Activated CD8-positive, alpha-beta memory T cell treated with anti-CD3 and anti-CD28 coated beads for 1 hour (primary cell): ENCODE measurements at places on chromosomes 11 and 22.

GRCh38 chr11:47854667-47855066, 6.5 kb upstream of the NUP160 start:
- no peak for DNase-seq

DNA sequence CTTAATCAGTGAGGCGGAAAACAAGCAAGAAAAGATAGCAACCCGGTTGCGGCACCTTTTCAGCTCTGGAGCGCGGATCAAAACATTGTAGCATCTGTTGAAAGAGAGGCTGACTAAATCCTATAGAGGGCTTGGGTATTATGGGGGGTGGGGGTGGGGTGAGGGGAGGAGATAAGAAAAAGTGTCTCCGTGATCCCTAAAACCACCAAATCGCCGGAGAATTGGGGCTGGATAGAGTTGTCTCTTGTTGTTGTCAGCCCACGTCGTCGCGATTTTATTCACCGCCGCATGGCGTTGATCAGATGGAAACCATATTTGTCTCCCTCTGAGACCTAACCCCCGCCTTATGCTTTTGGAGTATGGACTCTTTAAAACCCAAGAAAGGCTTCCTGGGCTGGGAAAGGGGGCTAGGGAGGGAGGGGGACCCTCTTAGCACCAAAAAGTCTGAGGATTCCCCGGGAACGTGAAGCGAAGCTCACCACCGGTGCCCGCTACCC, 13.0 kb downstream of the PAX6 start:
- DNase-seq, result no peak

DNA sequence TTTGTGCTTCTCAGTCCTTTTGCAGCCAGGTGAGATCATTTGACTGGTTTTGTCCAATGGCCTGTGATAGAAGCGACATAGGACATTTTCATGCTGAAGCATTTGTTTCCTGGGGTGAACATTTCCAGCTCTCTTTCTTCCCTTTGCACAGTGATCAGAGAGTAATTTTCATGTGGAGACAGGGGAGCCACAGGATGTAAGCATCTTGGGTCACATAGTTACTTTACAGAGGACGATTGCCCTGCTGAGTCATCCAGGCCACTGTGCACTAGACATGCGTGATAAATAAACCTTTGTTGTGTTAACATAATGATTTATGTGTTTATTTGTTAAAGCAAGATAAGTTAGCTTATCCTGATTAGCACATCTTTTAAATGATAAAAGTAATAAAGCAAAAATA, 263.5 kb upstream of the CCDC179 start:
- no peak for DNase-seq

- no peak for DNase-seq
Observed at GRCh38 chr11:64100360-64100759, 64.6 kb downstream of the FLRT1 start.

GRCh38 chr11:66567787-66568123, 651 bp downstream of the CTSF start:
- DNase-seq, result no peak

- no peak for DNase-seq
Observed at GRCh38 chr11:26335903-26336302, 4.0 kb downstream of the ANO3 start.

DNA sequence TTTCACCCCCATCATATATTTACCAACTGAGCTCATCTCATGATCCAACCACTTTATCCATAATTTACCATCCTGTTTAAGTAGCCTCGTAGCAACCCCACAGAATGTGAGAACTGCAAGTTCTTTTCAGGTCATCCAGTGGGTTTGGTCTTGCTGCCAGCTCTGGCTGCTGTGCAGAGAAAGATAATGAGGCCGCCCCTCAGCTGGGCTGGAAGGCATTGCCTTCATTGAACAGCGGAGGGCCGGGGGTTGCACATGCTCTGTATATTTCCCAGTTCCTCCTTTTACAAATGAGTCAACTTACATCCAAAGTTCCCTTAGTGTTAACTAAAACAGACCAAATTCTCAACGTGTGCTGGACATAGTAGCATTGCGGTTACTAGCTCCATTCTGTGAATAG, 96.7 kb downstream of the SYN3 start:
- no peak for DNase-seq

DNA sequence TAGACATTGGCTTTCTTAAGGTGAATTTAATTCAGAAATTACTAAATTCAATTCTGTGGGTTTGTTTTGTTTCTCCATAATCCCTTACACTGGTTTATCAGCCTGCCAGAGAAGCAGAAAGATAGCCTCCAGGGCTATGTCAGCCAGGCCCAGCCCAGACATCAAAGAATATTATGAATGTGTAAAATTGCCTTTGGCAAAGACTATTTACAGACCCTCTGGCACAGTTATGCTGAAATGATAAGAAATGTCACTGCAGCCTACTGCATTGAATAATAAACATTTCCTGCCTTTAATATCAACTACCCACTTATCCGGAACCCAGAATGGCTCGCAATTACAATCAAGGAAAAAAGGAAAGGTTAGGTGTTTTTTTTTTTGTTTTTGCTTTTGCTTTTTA, 562.5 kb upstream of the LRRC4C start:
- no peak for DNase-seq

DNA sequence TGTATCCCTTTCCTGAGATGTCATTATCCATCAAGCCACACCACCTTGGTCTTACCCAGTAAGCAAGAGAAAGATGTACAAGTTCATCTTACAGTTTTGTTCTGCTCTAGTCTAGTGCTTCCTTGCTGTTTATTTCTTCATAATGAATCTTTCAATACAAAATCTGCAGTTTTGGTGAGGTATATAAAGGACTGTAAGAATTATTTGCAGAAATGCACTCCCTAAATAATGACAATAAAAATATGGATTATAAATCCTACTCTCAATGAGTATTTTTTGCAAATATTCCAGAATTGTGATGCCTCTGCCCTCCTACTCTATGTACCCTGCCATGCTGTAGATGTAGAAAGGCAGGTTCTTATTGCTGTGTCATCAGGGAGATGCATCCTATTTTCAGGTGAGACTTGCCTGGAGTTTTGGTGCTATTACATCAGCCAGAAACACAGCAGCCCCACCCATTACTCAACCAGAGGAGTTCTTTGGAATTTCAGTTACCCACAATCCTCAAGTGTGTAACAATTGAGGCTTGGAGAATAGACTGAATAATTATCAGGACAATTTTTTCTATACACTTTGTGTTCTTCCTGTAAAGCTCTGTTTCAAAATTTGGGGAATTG, at the start of gene OR10S1:
TSS of gene OR10S1 (minus strand) at position 51 of the 617 bp plus-strand sequence. CDS start 117 bp downstream, outside the sequence.
- DNase-seq, result no peak

- DNase-seq, result no peak
Observed at GRCh38 chr11:66979336-66979980, 4.4 kb downstream of the C11orf86 start.

DNA sequence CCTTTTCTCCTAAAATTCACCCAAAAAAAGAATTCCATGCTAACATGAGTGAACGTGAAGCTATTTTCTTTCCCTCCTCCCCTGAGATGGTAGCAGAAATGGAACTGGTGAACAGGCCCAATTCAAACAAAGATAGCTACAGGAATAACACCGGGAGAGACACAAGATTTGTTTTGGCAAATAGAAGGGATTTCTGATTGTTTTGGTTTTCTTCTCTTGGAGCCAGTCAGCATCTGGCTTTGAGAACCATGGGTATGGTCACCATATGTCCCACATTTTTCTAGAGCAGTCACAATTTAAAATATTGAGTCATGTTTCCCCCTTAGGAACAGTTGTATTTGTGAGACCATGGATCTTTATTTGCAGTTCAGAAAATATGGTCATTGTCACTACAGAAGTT, 214.1 kb downstream of the FAM76B start:
- DNase-seq, result no peak

DNA sequence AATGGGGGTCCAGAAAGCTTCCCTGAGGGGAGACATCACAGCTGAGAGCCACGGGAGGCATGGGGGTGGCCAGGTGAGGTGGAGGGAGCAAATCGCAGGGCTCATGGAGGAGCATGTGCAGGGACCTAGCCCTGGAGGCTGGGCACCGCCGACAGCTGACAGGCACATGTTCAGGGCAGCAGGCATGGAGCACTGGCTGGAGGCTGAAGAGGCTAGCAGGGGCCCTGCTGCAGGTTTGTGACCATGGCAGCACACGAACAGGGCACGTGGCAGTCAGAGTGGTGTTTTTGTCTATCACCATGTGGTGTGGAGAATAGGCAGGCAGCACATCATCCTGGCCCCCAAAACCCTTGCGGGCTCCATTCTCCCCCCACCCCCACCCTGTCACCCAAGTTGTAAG, 10.1 kb upstream of the CDC42EP2 start:
- no peak for DNase-seq

DNA sequence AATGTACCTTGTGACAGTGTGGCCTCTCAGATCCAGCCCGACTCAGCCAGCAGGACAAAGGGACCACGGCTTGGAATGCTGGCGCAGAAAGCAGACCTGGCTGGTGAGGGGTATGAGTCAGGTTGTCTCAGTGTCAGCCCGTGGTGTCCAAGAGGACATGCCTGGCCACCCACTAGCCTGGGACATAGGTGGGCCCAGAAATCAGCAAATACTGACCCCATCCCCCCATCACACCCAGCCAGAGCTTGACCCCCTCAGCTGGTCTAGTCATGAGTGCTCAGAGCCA, 4.5 kb downstream of the BANF1 start:
- no peak for DNase-seq

DNA sequence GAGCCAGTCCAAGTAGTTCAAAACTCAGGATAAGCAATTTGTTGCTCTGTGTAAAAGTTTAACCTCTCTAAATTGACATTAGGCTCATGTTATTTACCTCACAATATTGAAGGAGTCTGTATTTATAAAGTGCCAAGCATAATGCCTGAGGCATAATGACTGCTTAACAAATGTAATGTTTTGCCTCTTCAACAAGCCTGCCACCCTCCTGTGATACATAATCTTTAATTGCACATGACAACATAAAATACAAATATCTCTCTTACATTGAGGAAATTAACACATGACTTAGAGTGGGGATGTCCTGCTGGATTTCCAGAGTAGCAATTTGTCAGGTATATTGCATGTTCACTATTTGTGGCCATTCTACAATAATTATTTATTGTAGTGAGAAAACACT, 469.2 kb upstream of the ANO5 start:
- no peak for DNase-seq

GRCh38 chr22:20868025-20868962, 9.5 kb downstream of the SNAP29 start:
- DNase-seq, result no peak

GRCh38 chr11:77596626-77597025, 6.9 kb downstream of the AQP11 start:
- no peak for DNase-seq

GRCh38 chr11:18270102-18270501, 4.0 kb downstream of the SAA1 start:
- no peak for DNase-seq

DNA sequence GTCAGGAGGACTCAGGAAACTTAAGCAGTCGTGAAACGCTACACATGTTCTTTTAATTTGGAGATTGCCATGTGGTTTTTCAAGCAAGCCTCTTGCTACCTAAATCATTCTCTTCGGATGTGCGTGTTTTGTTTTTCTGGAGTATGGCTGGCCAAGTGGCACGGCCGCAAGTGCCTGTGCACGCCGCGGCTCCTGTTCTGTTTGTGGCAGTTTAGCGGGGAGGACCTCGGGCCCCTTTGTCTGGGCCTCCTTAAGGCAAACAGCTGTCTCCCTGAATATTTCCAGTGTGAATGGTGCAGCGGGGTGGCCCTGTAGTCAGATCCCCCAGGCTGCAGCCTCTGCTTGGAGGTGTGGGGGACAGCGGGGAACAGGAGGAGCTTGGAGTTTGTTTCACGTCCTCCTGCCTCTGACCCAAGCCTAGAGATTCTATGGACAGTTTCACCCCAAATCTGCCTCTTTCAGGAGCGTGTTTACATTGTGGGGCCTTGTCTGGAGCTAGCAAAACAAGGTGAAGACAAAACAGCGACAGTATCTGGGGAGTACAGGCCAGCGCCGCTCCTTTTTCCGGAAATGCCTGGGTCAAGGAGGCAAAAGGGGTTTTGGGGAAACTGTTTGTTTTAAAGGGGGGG, 1.3 kb downstream of the LRP5 start:
- no peak for DNase-seq

DNA sequence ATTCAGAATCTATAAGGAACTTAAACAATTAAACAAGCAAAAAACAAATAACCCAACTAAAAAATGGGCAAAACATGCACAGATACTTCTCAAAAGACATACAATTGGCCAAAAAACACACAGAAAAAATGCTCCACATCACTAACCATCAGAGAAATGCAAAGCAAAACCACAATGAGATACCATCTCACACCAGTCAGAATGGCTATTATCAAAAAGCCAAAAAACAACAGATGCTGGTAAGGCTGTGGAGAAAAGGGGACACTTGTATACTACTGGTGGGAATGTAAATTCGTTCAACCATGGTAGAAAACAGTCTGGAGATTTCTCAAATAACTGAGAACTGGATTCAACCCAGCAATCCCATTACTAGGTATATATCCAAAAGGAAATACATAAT, 24.8 kb downstream of the ENTHD1 start:
- no peak for DNase-seq

- no peak for DNase-seq
Observed at GRCh38 chr11:639332-639955, 2.4 kb downstream of the DRD4 start.

DNA sequence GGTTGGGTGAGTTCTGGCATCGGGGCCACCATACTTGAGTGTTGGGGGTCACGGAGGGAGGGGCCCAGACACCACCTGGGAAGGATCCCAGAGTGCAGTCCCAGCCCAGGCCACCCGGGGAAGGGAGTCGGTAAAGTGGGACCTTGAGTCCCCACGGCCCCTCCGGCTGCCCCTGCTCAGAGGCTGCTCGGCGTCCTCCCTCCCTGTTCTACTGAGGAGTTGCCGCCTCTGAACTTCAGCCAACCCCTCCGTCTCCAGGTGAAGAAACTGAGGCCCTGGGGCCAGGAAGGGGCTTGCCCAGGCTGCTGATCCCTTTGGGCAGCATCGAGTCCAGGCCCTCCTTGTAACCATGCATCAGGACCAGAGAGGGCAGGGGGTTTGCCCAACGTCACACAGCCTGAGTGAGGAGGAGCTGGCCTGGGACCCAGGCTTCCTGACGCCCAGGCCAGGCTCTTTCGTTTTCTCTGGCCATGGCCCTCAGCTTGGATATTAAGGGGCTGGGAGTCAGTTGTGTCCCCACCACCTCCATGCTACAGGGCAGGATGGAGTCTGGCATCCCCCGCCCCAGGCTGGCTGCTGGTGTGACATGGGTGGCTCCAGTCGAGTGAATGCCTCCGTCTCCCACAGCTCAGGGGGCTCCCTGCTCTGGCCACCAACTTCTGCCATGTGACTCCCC, 1.3 kb downstream of the PARVG start:
- no peak for DNase-seq

DNA sequence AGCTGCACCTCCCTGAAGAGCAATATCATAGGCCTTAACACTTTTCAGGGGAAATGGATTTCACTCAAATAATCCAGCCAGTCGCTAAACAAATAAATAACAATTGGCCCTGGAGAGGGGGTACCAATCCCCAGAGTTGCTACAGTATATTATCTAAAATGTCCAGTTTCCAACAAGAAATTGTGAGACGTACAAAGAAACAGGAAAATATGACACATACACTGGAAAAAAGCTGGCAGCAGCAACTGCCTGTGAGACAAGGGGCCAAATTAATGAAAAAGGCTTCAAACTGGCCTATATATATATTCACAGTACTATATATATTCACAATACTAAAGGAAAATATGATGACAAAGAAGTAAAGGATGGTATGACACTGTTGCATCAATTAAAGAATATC, 4.0 kb downstream of the NF2 start:
- DNase-seq, result no peak

GRCh38 chr22:26429458-26430286, 612 bp downstream of the ASPHD2 start:
- no peak for DNase-seq

- no peak for DNase-seq
Observed at GRCh38 chr11:94877443-94878200, 95.7 kb downstream of the CWC15 start.
